ENCODE measurements at places on chromosomes 2 and 18. TPM values are rescaled to one million over a fixed set of nuclear protein-coding genes. Genes with fewer than 3 reads are reported as not detected.

GRCh38 chr2:25972049-25972823 is 10.1 kb downstream of the KIF3C start:
- H3K27ac ChIP-seq = no peak overlapping the region
- DNase-seq = no peak
- no peak overlapping the region for H3K4me3 ChIP-seq
- no peaks in the 10 kb centered on the region for H3K36me3 ChIP-seq
- H3K27me3 ChIP-seq = no peaks in the 10 kb centered on the region
- H3K4me1 ChIP-seq = no peaks in the 10 kb centered on the region

DNA sequence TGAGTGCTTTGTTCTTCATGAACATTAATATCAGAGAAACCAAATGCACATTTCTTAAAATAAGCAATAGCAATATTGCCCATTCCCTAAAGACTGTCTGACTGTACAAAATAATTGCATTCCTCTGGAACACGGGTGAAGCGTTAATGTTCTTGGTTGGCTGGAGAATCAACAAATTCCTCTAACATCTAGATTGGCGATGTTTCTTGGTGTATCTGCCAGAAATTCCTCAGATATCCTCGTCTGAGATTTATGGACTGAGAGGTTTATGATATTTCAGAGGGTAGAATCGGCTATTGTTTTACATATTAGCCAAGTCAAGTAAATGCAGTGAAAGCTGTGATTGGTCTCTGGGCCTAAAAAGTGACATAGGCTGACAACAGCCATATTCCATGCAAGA is 27.1 kb upstream of the SPTBN1 start:
- no peaks in the 10 kb centered on the region for H3K27me3 ChIP-seq
- peak overlapping the region; percentile 32 for H3K27ac ChIP-seq
- no peak overlapping the region for H3K4me3 ChIP-seq
- no peaks in the 10 kb centered on the region for H3K4me1 ChIP-seq
- DNase-seq = no peak

SLC9A2 gene
- total RNA-seq = 22.4 TPM

PROKR1 gene
- total RNA-seq = 0.40 TPM

GRCh38 chr2:10305254-10305635 is 2.5 kb downstream of the HPCAL1 start:
- no peaks in the 10 kb centered on the region for H3K36me3 ChIP-seq
- peaks cover 3% of the 10 kb centered on the region for H3K4me1 ChIP-seq
- no peaks in the 10 kb centered on the region for H3K27me3 ChIP-seq
- no peak overlapping the region for H3K27ac ChIP-seq

- H3K27ac ChIP-seq = no peak overlapping the region
- H3K27me3 ChIP-seq = no peaks in the 10 kb centered on the region
- H3K4me1 ChIP-seq = peaks cover 3% of the 10 kb centered on the region
- H3K36me3 ChIP-seq = no peaks in the 10 kb centered on the region
- no peak for DNase-seq
- no peak overlapping the region for H3K4me3 ChIP-seq
Measured at GRCh38 chr2:38740851-38741731, 10.1 kb downstream of the SRSF7 start.

DNA sequence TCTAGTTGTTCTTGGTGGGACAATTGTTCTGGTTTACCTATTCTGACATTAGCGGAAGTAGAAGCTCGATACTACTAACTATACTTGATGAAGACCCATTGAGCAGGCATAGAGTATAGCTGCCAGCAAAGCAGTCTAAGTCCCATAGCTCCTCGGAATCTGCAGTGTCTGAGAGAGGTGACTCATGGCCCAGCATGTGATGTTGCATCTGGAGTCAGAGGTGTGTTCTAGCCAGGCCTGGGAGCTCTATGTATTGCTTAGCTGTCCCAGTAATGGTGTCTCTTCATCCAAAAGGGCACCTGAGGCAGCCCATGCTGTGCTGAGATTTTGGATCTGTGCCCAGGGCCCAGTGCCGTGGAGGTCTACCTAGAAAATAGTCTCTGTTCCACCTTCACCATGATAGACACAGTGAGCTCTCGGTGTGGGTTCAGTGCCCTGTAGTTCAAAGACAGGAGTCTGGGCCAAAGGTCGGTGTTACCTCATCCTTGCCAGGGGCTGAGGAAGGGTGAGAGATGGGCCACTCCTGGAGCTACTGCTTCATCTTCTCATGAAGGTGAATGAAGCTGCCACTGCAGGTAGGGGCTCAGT is 47.3 kb downstream of the MEX3C start:
- no peaks in the 10 kb centered on the region for H3K36me3 ChIP-seq
- DNase-seq = no peak
- no peak overlapping the region for H3K4me3 ChIP-seq
- no peak overlapping the region for H3K27ac ChIP-seq
- H3K27me3 ChIP-seq = no peaks in the 10 kb centered on the region
- no peaks in the 10 kb centered on the region for H3K4me1 ChIP-seq

CYP27A1 gene
- total RNA-seq = 98.3 TPM

- H3K4me1 ChIP-seq = no peaks in the 10 kb centered on the region
- DNase-seq = no peak
- no peaks in the 10 kb centered on the region for H3K36me3 ChIP-seq
- peak overlapping the region; percentile 54 for H3K27ac ChIP-seq
Measured at GRCh38 chr2:184597571-184597991, 748 bp upstream of the ZNF804A start.

DNA sequence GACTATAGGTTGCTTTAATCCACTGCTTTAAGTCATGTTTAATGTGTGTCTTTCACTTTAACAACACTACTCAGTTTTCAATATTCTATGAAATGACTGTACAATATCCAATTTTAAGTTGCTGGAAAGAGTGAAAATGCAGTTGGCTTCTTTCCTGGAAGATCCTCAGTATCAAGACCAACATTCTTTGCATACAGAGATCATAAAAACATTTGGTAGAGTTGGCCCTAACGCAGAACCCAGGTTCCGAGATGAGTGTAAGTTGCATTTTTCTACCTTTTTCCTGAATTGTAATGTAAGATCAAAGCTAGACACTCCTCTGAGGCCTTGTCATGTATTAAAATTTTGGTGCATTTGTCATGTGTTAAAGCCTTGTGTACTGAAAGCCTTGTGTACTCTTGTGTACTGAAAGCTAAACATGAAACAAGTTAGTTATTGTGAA is 42.9 kb upstream of the TNFRSF11A start:
- no peaks in the 10 kb centered on the region for H3K36me3 ChIP-seq
- no peaks in the 10 kb centered on the region for H3K27me3 ChIP-seq
- H3K4me3 ChIP-seq = no peak overlapping the region
- no peaks in the 10 kb centered on the region for H3K4me1 ChIP-seq
- DNase-seq = no peak
- no peak overlapping the region for H3K27ac ChIP-seq

EMILIN1 gene
- total RNA-seq = 39.8 TPM

- H3K27ac ChIP-seq = no peak overlapping the region
- H3K4me3 ChIP-seq = no peak overlapping the region
- no peaks in the 10 kb centered on the region for H3K4me1 ChIP-seq
- H3K27me3 ChIP-seq = no peaks in the 10 kb centered on the region
Measured at GRCh38 chr2:74072565-74072964, 75.1 kb downstream of the BOLA3 start.

C2orf78 gene
- total RNA-seq = 0.91 TPM

TMEM163 gene
- total RNA-seq = 0.55 TPM

DNA sequence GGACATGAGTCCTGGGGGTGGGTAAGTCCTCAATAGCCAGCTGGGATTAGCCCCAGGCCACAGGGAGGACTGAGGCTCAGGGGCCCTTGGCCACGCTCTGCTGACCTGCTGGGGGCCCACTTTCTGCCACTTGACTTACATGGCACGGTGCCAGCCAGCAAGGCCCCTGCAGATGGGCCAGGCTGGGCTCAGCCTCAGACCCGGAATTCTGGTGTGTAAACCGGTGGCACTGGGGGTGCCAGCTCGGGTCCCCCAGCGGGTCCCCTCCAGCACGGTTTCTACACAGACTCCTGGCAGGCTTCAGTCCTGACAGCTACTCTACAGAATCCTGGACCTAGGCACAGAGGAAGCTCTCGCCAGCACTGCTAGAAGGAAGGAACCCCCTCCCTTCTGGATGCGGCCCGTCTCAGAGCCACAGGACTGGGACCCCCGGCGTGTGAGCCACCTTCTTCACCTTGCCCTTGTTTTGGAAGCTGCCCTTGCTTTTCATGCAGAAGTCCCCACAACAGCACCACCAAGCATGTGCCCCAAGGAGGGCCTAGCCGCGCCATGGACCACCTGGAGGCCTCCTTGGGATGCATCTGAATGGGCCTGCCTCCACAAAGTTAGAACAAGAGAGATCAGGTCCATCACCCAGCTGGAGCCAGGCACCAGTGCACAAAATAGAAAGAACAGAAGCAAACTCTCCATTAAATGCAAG is 8.0 kb downstream of the HDAC4 start:
- H3K27me3 ChIP-seq = no peaks in the 10 kb centered on the region
- H3K36me3 ChIP-seq = no peaks in the 10 kb centered on the region
- no peak overlapping the region for H3K27ac ChIP-seq
- H3K4me3 ChIP-seq = no peak overlapping the region
- no peaks in the 10 kb centered on the region for H3K4me1 ChIP-seq

DNA sequence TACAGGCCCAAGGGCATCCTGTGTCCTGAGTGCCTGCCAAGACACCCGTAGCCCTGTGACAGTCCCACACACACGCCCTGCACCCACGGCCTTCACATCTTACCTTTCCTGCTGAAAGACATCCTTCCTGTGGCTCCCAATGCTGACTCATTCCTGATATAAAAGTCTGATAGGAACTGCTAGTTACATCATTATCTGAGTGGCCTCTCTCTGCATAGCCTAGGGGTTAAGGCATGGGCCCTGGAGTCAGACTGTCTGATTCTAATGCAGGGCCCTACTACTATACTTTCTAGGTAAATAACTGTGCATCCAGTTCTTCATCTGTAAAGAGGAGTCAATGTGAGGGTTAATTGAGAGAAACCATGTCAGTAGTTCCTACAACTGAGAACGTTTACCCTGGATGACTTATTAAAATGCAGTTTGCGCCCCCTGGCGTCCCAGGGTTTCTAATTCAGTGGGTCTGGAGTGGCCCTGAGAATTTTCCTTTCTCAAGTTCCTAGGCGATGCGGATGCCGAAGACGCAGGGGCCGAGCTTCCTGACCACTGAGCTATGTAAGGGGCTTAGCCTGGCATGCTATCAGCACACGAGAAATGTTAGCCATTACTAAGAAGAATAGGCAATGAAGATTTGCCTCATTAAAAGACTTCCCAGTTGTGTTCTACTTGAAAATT is 6.0 kb upstream of the GPR45 start:
- no peaks in the 10 kb centered on the region for H3K36me3 ChIP-seq
- no peaks in the 10 kb centered on the region for H3K4me1 ChIP-seq

GRCh38 chr2:9739531-9739964 is 103.7 kb upstream of the TAF1B start:
- no peaks in the 10 kb centered on the region for H3K4me1 ChIP-seq
- H3K4me3 ChIP-seq = peak overlapping the region; percentile 19
- H3K36me3 ChIP-seq = no peaks in the 10 kb centered on the region
- H3K27ac ChIP-seq = no peak overlapping the region

GRCh38 chr18:41886126-41886807 is 68.8 kb upstream of the PIK3C3 start:
- H3K36me3 ChIP-seq = no peaks in the 10 kb centered on the region
- H3K27ac ChIP-seq = no peak overlapping the region
- H3K4me3 ChIP-seq = no peak overlapping the region

RAB6C gene
- 0.87 TPM for total RNA-seq

- H3K4me3 ChIP-seq = peak within 1 kb of the TSS; percentile 98
- DNase-seq = peak; percentile 47
- H3K36me3 ChIP-seq = no peaks in the 10 kb centered on the region
- no peaks in the 10 kb centered on the region for H3K27me3 ChIP-seq
- peak within 1 kb of the TSS; percentile 98 for H3K27ac ChIP-seq
Measured at GRCh38 chr2:45651415-45652089, at the start of gene PRKCE. Gene PRKCE (plus strand): TSS chr2:45651675.

IGFBP5 gene
- total RNA-seq = 319 TPM

COL4A3 gene
- 3.5 TPM for total RNA-seq

REG1B gene
- not detected for total RNA-seq

ZC3H6 gene
- 10.2 TPM for total RNA-seq

DNA sequence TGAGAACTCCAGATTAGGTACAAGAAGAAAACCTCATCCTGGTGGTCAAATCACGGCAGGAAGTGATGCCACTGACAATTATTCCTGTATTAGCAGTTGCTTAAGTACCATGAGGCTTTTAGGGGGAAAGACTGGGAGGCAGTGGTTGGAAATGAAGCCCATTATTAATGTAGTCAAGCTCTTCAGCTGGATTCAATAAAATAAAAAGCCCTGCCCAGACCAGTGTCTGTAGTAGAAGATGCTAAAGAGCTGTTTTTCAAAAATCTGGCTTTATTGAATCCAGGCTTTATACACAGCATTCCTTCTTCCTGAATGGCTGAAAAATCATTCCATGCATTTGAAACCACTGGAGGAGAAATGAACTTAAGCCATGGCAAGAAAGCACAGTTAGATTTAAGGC is 155.2 kb downstream of the BCL2 start:
- H3K4me3 ChIP-seq = no peak overlapping the region
- DNase-seq = no peak
- H3K36me3 ChIP-seq = no peaks in the 10 kb centered on the region
- H3K27me3 ChIP-seq = no peaks in the 10 kb centered on the region
- H3K4me1 ChIP-seq = no peaks in the 10 kb centered on the region

DNA sequence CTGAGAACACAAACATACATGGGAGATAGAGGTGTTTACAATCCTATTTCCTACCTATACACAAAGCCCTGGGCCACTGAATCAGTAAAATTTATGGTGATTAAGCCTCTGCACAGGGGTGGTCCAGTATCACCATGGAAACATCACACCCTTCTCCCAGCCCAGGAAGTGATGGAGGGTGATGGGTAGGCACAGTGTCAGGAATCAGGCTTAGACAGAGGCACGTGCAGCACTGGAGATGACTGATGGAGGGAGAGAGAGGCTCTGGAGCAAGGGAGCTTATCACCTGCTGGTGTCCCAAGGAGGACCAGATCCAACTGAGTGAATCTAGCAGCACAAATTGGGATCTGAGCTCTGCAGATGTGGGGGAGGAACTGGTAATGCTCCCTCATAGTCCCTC is 117.2 kb downstream of the RPIA start:
- H3K4me1 ChIP-seq = no peaks in the 10 kb centered on the region
- no peak for DNase-seq
- H3K27me3 ChIP-seq = no peaks in the 10 kb centered on the region
- H3K27ac ChIP-seq = no peak overlapping the region
- no peak overlapping the region for H3K4me3 ChIP-seq
- no peaks in the 10 kb centered on the region for H3K36me3 ChIP-seq

SULT1C4 gene
- total RNA-seq = not detected

DYNC1I2 gene
- 82.1 TPM for total RNA-seq

DNA sequence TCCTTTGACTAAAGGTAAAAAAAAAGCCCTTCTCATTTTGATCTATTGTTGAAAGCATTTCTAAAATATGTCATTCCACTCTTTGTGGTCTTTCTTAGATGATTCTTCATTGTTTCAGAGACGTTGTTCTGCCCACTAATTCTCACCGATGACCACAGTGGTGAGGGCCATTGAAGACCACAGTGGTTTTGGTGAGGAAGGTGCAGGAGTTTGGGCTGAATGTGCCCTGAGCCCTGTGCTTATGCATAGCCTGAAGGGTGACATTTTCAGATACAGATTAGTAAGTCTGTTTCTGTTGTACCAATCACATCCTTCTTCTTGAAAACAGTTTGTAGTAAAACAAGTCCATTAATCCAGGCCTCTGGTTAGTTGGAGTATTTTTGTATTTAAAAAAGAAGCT is 251.3 kb upstream of the ATP5MC3 start:
- H3K4me1 ChIP-seq = no peaks in the 10 kb centered on the region
- no peaks in the 10 kb centered on the region for H3K27me3 ChIP-seq
- H3K36me3 ChIP-seq = no peaks in the 10 kb centered on the region
- no peak overlapping the region for H3K4me3 ChIP-seq

NIFK gene
- 57.7 TPM for total RNA-seq

All from prostate gland (tissue), 2 donors.